NCI-H2171 (cell line): ENCODE measurements at places on chromosomes 1 and 21.

- DNase-seq = no peak
These were observed 254.1 kb downstream of the TRABD2B start for GRCh38 chr1:47742890-47743760.

- no peak for DNase-seq
These were observed 47.7 kb downstream of the NMNAT2 start for GRCh38 chr1:183370399-183371058.

DNA sequence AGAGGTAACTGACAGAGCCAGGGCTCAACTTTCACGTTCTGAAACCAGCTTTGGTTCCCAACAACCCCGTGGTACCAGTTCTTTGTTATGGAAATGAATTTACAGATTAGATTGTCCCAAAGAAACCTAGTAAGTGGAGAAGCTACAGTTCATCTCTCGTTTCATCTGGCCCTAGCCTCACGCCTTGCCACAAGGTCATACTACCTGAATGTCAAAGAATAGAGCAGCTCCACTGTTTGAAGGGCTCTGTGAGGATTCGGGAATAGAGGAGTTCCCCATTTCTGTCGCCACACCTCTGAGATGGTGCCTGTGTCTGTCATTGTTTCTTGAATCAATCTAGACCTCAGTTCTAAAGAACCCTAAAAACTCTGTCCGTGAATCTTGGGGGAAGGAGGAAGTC, 15.0 kb upstream of the CDC42 start:
- DNase-seq = no peak

- no peak for DNase-seq
These were observed 318.1 kb downstream of the KCNH1 start for GRCh38 chr1:210815641-210816550.

DNA sequence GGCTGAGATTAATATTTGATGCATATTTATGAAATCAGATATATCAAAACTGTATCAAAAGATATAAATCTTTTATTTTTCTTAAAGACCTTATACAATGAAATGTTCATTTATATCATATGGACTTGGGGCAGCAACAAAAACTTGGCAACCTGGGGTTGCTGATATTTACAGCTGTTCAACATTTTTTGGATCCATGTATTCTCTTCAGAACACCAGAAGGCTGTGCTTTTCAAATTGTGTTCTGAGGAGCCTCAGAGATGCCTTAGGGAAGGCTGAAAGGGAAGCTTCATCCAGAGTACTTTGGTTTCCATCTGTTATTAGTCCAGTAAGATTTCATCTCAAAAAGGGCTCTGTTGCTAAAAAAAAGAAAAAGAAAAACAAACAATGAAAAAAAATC, 94.8 kb downstream of the DISC1 start:
- DNase-seq = no peak

DNA sequence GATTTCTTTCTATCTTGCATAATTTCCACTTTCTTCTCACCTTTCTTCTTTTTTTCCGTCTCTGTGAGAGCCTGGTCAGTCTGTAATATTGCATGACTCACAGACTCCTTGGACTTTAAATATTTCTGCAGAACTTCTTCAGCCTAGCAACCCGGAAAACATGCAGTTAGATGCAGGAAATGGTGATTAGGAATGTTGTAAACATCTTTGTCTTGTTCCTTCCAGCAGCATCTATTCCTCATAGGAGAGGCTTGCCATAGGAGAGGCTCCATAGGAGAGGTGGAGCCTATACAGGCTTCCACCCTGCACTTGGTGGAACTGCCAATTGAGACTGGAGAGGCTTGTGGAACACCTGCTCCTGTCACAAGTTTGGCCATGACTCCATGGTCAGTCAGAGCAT, 10.0 kb downstream of the GBP5 start:
- no peak for DNase-seq

DNA sequence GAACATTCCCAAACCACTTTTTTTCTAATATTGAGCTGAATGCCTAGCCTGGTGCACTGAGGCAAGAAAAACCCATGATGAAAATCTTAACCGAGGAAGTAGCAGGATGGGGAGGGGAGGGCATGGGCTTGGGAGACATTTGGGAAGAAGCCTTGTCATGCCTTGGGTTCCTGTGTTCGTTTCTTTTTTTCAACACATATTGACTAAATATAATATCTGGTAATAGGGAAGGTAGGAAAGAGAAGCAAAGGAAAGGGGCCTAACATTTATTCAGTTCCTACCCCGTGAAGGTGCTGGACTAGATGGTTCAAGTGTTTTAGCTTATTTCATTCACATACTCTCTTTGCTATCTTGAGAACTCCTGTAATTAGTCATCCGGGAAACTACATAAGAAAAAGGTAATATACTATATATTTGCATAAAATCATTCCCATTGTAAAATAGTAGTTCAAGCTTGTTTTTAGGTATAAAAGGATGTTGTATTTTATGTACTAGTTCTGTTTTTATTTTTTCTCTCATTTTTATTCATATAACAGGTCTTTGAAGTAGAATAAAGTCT, 62.1 kb downstream of the ST3GAL3 start:
- no peak for DNase-seq

GRCh38 chr21:46425571-46425970, 33.1 kb upstream of the DIP2A start:
- DNase-seq = no peak

DNA sequence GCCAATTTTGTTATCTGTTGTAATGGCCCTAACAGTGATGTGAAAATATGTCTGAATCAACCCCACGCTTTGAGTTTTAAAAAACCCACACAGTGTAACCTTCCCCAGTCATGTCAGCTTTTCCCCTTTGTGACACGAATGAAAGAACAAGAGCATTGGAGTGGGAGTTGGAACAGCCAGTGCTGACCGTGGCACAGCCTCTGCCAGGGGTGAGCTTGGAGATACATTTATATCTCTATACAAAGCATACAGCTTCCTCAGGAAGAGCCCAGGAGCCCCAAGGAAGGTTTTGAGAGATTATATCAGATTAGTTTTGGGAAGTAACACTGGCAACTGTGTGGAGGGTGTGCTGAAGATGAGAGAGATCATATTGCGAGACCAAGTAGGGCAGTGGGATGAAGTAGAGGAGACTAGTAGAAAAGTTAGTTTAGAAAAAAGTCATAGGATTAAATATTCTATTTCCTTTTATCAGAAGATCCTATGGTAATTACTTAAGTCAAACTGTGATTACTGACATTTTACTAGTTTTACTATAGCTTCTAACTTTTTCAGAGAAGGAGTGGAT, 15.9 kb downstream of the LRRC8B start:
- DNase-seq = no peak

GRCh38 chr1:111275079-111275478, 15.6 kb upstream of the CHIA start:
- DNase-seq = no peak

DNA sequence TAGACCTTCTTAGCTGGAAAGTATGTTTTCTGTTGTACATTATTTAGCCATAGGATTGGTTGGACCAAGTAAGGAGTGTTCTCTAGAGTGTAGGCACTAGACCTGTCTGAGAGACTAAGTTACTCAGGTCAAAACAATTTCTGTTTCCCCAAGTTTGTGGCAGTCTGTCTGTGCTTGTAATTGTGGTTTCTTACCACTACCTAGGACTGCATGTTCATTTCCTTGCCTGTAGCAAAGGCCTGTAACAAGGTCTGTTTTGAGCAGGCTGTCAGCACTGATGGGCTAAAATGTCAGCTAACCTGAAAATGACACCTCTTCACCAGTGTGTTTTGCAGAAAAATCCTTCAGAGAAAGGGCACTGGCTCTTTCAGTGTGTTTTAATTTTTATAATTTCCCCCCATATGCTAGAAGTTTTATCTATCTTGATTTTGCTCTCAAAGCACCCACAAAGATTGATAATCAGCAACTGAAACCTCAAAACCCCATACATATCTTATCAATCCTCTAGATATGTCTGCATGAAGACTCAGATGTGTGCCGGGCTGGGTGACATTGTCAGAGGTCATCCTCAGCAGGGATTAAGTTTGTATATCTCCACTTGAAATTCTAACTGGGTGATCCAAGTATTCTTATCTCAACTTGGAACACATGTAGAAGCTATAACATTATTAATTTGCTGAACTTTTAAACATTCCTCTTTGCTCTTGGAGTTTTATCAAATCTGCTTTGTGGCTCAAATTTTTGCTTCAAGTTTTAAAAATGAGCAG, 50.7 kb upstream of the ST6GALNAC3 start:
- no peak for DNase-seq

DNA sequence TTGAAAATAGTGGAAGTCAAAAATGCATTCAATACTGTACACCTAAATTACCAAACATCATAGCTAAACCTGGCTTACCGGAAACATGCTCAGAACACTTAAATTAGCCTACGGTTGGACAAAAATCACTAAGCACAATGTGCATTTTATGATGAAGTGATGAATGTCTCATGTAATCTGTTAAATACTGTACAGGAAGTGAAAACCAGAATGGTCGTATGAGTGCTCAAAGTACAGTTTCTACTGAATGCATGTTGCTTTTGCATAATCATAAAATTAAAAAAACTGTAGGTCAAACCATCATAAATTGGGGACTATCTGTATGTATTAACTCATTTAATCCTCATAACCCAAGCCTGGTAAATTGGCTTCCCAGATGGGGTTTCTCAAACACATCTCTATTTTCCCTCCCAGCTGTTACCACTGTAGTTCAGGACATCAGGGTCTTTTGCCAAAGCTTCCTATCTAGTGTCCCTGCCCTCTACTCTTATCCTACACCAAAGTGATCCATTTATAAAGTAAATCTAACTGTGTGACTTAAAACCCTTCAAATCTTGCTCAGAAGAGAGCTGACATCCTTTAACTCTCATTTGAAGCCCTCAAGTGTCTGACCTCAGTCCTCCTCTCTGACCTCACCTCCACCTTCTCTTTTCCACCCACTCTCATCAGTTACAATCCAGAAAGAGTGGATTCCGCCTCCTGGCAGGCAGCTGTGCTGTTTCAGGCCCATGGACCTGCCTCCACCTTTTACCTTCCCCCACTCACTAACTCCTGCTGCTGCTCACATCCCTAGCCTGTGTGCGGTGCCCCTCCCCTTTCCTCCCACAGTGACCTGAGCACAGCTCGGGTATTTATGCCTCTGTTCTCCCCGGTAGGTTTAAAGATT, 356.4 kb upstream of the ST6GALNAC5 start:
- DNase-seq = no peak

DNA sequence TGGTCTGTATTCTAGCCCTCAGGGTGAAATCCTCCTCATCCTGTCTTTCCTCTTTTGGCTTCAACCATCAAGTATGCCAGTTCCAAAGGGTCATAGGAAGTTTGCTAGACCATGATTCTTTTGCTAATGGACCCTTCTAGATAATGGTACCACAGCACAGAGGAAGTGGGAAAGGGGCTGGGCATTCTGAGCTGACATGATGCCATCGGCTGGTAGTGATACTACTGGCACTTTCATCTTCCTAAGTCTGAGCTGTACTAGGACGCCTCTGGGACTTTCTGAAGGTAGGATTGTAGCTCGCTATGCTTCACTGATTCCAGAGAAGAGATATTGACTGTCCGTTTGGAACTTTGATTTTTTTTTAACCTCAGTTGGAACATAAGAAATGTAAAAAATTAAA, 11.4 kb downstream of the FASLG start:
- no peak for DNase-seq

DNA sequence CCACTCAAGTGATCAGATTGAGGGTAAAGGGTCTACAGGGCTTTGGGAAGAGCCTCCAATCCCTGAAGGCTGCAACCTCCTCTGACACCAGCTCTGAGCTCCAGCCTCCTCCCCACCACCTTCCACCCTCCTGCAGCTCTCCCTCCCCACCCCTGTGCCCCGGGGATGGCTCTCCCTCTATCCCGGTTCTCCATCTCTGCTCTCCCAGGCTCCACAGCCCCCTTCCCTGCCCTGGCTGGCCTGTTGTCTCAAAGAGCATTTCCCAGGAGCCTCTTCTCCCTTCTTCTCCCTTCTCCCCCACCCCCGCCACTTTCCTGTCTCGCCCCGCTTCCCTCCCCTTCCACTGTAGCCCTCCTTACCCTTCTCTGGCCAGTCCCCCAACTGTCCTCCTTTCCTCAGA, 1.1 kb downstream of the PLEKHA6 start:
- DNase-seq = peak; percentile 27
